ENCODE measurements at places on chromosomes 5 and 9.

- DNase-seq = no peak
Observed at GRCh38 chr9:68498816-68499215, 41.9 kb downstream of the TMEM252 start.

GRCh38 chr5:95620870-95621838 lies 1.3 kb downstream of the GPR150 start:
- no peak for DNase-seq

DNA sequence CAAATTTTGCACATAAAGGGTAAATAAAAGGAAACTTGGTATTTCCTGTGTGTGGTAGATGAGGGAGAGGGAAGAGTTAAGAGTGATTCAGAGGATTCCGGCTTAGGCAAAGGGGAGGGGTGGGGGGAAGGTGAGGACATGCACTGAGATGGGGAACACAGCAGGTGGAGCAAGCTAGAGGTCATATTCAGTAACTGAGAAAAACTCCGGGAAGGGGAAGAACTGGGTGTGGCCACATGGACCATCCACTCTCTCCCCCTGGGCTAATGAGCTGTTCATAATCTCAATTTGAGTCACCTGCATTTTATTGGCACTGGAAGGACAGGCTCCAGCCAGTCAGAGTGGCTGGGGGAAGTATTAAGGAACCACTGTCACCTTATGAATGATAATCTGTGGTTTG lies 45.1 kb upstream of the UGCG start:
- DNase-seq = peak; percentile 87

GRCh38 chr9:99515093-99515492 lies 293.0 kb downstream of the SEC61B start:
- no peak for DNase-seq

DNA sequence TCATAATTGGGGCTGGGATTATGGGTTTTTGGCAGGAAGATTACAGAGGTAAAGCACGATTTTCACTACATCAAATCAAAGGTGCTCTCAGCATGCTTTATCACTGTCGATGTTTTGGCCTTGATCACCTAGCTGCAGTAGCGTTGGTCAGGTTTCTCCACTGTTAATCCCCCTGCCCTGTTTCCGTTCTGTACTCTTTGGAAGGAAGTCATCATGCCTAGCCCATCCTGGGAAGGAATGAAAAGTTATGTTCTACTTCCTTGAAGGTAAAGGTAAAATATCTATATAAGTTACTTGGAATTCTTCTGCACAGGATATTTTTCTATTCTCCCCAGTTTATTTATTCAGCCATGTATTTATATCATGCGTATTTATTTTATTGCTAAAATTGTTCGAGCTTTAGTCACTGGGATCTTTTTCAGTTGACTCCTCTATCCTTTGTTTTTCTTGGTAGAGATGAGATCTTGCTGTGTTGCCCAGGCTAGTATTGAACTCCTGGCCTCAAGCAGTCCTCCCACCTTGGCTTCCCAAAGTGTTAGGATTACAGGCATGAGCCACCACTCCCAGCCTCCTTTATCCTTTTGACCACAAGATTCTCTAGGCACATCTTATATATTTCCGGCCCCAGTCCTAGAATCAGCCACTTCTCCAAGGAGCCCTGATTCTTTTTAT lies 25.3 kb downstream of the FAF2 start:
- no peak for DNase-seq

DNA sequence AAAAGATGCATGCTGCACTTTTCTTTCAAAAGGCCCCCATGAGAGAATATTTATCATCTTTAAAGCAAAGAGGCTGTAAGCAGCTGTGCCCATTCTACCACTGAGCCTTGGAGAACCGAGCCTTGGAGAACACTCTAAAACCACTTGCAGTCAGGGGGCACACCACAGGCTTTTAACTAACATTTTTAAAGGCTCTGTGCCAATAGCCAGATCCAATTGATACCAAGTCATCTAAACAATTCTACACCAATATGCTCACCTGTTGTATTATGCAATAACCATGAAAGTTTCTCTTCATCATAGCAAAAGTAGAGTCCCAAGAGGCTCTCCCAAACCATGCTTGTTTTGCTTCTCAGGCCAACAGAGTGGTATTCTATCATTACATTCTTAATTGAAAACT lies 1090.5 kb upstream of the SEMA6A start:
- DNase-seq = no peak

DNA sequence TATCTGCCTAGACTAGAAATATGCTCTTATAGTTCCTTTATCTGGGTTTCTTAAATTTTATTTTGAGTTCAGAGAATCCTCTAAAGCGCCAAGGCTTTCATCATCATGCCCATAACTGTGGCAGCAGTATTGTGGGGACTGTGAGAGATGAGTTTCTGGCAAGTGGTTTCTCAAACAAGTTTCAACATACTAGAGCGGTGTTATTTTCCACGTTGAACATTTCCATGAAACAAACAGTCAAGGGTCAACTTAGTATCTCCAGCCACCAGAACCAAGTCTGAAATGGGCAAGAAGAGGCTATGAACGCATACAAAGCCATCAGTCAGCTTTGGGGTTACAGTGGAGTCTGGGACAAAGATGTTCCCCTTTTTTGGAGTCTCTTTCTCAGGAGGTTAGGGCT lies 40.3 kb downstream of the SERINC5 start:
- DNase-seq = no peak

DNA sequence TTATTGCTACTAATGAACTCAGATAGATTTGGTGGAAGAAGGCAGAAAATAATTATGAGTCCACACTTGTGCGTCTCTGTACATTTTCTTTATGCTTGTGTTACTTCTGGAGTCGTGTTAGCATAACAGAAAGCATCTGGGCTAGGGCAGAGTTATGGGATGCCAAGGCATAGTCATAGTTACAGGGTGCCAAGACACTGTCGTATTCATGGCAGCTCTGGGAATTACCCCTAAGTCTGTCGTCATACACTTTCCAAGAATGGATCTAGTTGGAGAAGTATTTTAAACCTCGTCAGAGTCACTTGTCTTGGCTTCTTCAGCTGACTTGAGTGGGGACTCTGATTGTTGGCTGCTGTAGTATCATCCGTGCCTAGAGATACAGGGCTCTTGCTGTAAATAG lies 27.7 kb downstream of the CAMK4 start:
- no peak for DNase-seq

DNA sequence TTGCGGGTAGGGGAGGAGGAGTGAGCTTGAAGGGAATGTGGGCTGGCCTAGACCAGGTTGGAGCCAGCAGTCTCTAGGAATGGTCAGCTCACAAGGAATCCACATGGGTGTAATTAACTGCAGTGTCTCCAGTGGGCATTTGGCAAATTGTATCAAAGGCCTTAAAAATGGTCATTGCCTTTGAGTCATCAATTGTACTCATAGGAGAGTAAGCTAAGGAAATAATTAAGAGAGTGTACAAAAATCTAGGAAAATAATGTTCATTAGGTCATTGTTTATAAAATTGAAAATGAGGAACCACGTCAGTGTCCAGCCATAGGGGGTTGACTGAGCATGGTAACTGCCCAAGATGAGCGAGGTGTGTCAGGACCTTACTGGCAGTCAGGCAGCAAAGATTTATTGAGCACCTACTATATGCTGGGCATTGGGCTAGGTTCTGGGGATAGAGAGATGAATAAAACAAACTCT lies 29.8 kb upstream of the RPL26L1 start:
- DNase-seq = no peak

DNA sequence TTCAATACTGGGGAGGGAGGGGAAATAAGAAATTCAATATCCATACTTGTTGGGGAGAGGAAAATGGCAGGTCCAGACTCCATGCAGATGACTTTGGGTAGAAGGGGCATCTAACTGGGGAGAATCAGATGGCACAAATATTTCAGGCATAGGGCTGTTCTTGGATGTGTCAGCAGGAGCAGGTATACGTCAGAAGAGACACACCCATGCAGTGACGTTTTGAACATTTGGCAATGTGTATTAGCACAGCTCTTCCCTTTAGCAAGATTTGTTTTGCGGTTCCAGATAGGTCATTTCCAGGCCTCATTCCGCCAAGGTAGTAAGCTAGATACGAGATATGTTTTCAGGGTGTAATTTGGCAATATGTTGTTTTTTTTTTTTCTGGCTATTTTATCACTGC lies 187.2 kb upstream of the CDH10 start:
- DNase-seq = no peak

DNA sequence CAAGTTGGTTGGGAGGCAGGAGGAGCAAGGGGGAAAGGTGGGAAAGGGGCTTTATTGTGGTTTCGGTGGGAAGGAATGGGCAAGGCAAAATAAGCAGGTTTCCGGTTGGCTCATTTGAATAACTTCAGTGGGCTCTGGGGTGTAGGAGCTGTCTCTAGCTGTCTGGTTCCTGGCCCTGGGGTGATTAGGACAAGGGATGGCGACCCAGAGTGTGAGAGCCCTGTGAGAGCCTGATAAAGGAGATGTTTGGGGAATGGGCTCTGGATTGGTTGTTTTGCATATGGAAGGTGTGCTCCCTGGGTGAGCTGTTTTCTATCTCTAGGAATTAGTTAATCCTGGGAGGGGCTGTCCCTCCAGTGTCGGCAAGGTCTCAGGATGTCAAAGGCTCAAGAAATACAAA lies 15.4 kb downstream of the ANKRD34B start:
- DNase-seq = no peak

DNA sequence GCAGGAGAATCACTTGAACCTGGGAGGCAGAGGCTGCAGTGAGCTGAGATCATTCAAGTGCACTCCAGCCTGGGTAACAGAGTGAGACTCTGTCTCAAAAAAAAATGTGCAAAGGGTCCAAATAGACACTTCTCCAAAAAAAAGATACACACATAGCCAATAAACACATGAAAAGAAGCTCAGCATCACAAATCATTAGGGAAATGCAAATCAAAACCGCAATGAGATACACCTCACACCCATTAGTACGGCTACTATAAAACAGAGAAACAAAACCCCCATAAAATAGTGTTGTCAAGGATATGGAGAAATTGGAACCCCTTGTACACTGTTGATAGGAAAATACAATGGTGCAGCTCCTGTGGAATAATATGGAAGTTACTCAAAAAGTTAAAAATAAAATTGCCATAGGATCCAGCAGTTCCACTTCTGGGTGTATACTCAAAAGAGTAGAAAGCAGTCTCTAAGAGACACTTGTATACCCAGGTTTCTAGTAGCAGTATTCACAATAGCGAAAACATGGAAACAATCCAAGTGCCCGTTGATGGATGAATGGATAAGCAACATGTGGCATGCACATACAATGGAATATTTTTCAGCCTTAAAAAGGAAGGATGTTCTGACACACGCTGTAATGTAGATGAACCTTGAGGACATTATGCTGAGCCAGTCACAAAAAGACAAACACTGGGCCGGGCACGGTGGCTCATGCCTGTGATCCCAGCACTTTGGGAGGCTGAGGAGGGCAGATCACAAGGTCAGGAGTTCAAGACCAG lies 57.2 kb upstream of the PPARGC1B start:
- no peak for DNase-seq

DNA sequence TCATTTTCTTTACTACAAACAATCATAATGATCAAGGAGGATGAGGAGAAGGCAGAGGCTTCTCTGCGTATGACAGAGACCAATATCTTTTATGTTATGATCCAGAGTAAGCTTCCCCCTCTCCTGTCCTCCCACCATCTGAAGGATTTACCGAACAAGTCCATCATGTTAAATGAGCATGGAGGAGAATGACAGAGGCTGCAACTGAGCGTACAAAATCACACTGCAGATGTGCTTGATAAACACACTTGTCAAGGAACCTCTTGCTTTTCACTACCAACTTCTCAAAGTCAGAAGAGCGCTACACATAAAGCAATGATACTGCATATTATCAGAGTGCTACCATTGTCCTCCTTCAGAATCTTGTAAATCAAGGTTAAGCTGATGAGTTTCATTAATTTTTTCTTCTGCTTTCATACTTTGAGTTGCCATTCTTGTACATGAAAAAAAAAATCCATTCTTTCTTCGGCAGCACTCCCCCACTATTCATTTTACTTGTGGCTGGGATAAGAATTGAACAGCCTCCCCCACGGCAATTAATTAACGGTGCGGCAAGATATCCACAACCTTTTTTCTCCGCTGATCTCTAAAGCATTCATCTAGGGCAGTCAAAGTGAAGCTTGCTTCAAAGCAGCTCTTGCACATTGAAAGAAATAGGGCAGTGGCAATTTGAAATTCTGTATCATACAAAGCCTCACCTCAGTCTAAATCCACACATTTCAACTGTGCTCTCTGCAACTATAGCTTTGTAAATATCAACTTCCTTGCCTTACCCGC lies 673.9 kb upstream of the DMAC1 start:
- DNase-seq = no peak

All from RWPE2 (cell line).